ENCODE measurements at places on chromosomes 11 and 22.

DNA sequence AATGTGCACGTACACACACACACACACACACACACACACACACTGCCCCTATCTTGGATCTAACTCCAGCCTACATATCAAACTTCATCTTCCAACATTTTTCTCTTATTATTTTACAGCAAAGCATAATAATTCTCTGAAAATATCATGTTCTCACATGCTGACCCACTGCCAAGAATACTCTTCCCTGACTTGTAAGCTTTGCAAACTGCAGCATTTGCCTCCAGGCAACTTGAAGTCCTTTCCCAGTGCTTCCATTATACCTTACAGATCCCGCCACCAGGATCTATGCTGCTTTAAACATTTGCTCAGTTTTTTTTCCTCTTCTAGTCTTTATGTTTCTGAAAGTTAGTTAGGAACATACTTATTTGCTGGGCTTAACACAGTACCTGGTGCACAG lies 483.3 kb upstream of the ARHGAP42 start:
- peak; percentile 3 for DNase-seq

- DNase-seq, result no peak
Observed at GRCh38 chr11:29679996-29680395, 336.8 kb downstream of the KCNA4 start.

DNA sequence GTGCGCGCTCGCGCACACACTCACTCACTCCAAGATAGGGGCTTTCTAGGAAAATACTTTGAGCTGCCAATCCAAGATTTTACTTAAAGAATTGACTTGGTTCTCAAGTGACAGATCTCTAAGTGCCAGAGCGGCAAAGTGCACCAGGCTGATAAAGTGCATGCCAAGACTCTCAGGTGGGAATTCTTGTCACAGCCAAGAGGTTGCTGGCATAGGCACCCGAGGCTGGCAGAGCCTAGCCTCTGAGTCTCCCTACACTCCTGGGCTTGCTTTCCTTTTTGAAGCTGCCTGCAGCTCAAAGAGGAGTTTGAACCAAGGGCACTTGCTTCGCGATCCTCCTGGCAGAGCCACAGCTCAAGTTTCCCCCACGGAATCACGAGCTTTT lies 2.5 kb upstream of the ADM start:
- DNase-seq, result peak; percentile 39

DNA sequence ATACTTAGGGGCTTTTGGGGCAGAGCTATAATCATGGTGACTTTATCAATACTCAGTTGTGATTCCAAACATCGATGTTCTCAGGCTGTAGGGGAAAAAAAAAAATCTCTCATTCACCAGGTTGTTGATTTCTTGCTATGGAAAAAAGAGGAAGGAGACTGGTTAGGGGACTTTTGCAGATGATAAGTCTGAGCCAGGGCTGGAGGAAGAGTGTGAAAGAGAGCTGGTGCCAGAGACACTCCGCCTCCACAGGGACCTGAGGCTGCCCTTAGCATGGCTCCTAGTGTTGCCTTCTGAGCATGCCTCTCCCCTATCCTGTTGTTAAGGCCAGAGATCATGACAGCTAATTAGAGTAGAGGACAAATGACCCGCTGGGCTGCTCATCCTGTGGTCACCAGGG lies 16.9 kb downstream of the UPB1 start:
- no peak for DNase-seq

DNA sequence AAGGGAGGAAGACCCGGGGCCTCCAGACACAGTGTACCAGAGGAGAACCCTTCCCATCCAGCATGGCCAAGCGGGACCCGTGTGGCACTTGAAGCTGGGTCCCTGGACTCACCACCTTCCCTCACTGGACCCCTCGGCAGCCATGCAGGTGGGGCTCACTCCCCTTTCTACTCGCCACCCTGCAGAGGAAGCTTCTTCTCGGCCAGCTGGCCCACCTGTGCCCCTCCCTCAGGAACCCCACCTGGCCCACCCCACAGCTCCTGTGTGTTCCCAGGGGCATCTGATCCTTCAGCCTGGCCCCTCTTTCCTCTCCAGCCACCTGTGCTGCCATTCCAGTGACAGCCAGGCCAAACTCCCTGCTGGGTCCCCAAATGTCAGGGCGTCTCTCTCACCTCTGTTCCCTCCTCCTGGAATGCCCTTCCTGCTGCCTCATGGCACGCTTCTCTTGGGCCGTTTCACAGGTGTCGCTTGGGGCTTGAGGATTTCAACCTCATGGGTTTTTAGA lies 38.0 kb downstream of the IGF2 start:
- DNase-seq, result no peak

DNA sequence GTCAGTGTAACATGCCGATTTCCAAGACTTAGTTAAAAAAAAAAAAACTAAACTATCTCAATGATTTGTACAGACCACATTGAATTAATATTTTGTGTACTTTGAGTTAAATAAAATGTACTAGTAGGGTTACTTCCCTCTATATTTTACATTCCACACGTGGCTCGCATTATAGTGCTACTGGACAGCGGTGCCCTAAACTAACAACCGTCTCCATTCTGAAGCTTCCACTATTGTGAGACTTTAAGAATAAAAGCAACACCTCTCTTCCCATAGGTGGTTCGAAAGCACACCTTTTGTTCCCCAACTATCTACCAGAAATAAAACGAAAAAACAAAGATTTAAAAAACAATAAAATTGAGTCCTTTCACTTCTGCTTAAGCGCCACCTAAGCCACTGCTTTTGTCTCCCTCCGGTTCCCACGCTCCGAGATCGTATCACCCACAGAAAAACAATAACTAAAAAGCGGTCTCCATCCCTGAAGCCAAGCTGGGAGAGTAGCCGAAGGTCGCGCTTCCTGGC lies 380 bp upstream of the TTC17 start:
- no peak for DNase-seq

DNA sequence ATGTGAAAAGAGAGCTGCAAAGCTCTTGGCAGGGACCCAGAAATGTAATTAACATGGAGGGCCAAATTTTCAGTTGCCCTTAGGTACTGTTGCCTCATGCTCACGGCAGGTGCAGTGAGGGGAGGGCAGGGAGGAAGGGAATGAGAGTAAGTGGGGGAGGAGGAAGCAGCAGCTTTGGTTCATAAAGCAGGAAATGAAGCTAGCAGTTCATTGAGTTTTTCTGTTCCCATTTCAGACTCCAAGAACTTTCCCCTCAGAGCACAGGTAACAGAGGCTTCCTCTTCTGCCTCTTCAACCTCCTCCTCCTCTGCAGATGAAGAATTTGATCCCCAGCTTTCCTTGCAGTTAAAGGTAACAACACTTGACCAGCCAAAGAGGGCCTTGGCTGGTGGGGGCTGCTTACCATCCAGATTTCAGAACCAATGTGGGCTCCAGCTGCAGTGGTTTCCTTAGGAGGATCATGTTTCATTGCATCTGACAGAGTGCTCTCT lies 57.9 kb upstream of the PARVA start:
- DNase-seq, result no peak

DNA sequence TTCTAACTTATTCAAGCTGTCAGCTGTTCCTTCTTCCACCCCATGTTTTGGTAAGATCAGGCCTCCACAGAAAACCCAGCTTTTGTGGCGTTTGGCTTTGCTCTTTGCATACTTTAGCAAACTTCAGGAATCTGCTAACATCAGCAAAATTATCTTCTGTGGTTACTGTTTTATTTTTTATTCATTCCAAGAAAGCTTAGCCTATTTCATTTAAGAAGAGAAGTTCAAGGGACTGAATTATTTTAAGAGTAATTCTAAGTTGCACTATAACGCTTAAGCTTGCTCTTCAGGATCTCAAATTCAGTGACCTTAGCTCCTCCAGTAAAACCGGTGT lies 1.1 kb downstream of the JHY start:
- no peak for DNase-seq

DNA sequence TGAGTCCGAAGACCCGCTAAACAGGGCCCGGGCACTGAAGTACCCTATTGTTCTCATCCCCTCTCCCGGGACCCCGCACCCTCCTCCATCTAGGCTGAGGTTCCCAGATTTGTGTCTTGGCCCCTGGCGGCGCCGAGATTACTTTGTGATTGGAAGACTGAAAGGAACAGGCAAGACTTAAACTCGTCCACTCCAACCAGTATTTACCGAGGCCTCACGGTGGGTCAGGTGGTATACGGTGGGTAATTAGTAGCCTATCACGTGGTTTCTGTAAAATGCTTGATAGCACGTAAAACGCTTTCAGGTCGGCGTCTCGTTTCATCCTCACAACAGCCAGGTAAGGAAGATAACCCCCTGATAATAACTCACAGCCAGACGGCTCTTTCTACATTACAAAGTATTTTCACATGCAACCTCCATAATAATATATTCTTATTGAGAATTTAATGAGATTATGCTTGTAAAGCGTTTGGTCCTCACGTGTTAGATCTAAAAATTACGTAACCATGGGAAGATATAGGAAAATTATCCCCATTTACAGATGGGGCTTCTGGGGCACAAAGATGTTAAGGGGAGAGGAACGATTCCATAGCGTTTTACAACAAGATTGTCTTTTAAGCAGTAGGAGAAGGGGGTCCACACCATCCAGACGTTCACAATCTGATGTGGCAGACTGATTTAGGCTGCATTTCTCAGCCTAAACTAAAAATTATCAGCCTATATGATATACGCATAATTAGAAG lies 642 bp upstream of the PIK3C2A start:
- peak; percentile 89 for DNase-seq

GRCh38 chr22:44207981-44208317 lies 27.2 kb downstream of the PARVG start:
- DNase-seq, result no peak

DNA sequence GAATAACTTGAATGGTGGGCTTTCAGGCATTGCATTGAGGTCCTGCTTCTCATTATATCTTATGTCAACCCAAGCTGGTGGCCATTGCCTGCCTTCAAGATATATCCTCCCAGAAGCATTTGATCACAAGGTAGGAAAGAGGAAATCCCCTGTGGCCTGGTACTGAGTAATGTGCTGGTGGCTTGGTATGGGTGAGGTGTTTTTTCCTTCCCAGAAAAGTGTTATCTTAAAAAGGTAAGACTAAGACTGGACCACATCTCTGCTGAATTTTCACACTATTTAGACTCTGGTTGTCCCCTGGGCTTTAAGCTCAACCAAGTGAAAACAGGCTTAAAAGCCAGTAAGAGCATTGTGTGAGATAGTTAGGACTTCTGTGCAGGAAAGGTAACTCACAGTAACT lies 3.7 kb downstream of the INSC start:
- no peak for DNase-seq

- DNase-seq, result peak; percentile 15
Observed at GRCh38 chr11:97610000-97610399, 1220.2 kb downstream of the JRKL start.

- DNase-seq, result no peak
Observed at GRCh38 chr11:68934666-68935065, 31.0 kb downstream of the IGHMBP2 start.

GRCh38 chr11:69442807-69443137 lies 38.7 kb upstream of the LINC01488 start:
- peak; percentile 66 for DNase-seq

DNA sequence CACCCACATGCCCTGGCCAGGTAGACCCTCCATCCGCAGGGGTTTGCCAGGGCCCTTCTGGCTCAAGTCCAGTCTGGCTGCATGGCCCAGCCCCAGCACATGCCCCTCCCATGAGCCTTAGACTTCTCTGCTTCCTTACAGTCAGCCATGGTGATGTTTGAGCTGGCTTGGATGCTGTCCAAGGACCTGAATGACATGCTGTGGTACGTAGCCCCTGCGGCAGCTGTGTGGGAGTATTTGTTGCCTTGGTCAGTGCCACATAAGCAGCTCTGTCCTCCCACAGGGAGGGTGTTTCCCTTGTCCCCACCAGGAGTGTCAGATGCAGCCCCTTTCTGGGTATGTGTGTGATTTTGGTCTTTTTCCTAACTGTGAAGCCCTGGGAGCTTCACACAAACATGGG lies 17.5 kb downstream of the CDC45 start:
- DNase-seq, result no peak

GRCh38 chr11:103798446-103798845 lies 238.0 kb upstream of the DDI1 start:
- no peak for DNase-seq

DNA sequence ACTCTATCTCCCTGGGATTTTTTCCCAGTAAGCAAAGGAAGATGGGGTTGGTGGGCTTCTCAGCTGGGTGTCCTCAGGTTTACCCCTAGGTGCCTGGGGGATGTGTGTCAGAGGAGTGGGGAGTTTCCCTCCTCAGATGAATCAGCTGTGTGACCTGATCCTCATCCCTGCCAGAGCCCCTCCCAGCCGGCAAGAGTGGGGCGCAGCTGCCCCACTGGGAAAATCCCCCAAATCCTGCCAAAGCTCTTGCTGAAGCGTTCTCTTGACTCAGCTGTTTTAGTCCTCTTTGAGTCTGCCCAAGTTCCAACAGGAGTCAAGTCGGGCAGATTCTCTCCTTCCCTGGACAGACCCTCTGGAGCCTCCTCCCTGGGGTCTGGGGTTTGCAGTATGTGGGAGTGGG lies 6.0 kb downstream of the C11orf68 start:
- no peak for DNase-seq

GRCh38 chr11:125423247-125423849 lies 72.7 kb downstream of the FEZ1 start:
- no peak for DNase-seq

Measured in ELF-1 (cell line).